ENCODE measurements at places on chromosomes 6 and 20.

- no peak for DNase-seq
Observed at GRCh38 chr20:62764156-62764935, 31.9 kb upstream of the MRGBP start.

DNA sequence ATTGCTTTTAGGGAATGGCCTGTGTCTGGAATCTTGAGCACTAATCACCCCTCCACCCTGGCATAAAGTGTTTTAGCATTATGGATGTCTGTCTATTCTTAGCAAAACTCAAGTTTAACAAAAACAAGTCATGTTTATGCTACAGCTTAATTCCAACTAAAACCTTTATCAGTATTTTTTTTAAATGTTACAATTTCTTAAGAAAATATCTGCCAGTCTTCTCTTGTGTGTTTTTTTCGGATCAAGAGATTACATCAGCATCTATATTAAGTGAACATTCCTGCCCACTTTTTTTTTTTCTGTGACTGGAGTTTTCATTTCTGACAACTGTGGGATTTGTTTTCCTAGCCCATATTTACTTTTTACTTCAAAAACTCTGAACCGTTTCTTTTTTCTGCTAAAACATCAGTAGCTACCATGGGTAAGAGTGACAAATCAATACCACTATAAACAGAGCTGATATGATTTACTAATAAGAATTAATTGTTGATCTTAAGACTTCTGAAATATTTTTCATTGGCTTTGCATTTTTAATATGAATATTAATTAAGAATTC, 94.3 kb downstream of the EDN1 start:
- DNase-seq, result no peak

DNA sequence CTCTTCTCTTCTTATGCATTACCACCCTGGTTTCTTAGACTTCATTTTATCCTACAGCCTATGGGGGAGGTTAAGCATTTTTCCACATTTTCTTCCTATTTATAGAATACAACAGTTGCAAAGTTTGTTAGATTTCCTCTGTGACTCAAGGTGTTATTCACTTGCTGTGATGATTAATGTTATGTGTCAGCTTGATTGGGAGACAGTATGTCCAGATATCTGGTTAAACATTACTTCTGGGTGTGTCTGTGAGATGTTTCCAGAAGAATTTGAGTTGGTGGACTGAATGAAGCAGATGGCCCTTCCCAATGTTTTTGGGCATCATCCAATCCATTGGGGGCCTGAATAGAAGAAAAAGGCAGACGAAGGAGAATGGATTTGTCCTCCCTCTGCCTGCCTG, 131.3 kb downstream of the C6orf118 start:
- no peak for DNase-seq

GRCh38 chr20:46557231-46557956, 6.9 kb upstream of the OCSTAMP start:
- no peak for DNase-seq

GRCh38 chr6:138507977-138508675, 8.8 kb upstream of the NHSL1 start:
- no peak for DNase-seq

- DNase-seq, result no peak
Observed at GRCh38 chr20:17456279-17456678, 74.9 kb downstream of the BFSP1 start.

GRCh38 chr20:57198132-57199072, 68.0 kb downstream of the BMP7 start:
- no peak for DNase-seq

DNA sequence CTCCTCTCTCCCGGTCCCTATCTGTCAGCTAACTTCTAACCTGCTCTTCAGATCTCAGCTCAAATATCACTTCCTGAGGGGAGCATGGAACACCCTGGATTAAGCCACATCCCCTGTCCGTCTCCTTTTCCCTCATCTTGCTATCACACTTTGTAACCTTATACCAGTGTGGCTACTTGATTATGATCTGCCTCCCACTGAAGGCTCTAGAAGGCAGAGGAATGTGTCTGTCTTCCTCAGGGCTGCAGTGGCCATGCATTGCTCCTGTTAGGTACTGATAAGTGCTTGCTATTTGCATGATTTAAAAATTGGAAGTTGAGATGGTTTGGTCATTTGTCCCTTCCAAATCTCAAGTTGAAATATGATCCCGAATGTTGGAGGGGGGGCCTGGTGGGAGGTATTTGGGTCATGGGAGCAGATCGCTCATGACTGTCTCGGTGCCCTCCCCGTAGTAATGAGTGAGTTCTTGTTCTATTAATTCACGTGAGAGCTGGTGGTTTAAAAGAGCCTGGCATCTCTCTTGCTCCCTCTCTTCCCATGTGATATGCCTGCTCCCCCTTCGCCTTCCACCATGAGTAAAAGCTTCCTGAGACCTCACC, 71.4 kb downstream of the PLCB4 start:
- DNase-seq, result no peak

GRCh38 chr6:21420926-21421325, 172.6 kb upstream of the SOX4 start:
- no peak for DNase-seq

DNA sequence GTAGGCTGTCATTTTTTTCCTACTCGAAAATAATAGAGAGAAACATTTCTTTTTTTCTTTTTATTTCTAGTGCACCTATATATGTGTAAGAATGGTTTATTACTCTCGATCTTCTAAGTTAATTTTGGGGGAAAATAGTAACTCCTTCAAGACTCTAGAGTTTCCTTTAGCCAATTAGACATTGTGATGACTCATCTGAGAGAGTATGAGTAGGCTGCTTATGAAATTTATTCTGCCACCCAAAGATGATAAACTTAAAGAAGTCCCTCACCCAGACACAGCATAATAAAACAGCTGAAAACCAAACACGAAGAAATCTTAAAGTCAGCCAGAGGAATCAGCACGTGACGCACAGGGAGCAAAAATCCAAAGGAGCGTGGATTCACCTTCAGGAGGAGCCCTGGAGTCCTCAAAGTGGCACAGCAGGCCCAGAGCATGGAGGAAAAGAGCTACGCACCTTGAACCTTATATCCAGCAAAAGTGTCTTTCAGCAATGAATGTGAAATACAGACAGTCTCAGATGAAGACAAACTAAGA, 81.9 kb downstream of the ERMARD start:
- no peak for DNase-seq

DNA sequence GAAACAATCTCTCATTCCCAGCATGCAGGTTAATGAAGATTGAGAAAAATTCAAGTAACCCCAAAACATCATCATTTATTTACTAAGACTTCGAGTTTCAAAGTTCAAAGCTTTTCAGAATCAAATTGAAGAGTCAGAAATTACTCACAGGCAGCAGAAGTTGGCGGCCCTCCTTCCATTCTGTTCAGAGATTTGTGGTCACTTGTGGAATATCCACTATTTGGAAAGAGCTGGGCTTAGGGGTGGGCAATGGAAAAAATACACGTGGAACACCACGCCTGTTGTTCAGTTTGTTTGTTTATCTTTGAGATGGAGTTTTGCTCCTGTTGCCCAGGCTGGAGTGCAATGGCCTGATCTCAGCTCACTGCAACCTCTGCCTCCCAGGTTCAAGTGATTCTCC, 108.6 kb upstream of the NAA20 start:
- no peak for DNase-seq

DNA sequence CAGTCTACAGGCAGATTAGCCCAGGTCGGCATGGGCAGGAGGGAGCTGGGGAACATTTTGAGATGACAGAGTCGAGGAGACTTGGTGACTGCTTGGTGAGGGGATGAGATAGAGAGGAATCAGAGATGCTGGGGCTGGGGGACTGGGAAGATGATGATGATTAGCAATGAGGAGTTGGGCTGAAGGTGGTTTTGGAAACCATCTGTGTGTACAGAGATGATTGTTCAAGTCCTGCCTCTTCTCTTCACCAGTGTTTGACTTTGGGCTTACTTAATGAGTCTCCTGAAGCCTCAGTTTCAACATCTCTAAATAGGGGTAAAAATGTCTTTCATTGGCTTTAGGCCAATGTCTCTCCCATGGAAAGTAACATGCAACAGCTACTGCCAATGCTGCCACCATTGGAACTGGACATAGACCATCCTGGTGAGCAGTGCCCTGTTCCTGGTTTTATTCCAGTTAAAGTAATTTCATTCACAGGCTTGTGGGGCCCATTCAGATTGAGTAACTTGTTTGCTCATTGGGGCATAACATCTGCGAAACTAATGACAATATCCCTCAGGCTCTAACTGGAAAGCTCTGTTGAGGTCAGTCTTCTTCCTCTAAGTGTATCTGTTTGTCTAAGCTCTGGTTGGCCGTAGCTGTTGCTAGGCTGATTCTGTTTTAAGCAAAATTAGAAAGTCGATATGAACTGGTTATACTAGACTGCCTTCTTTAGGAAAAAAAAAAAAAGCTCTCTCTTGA, 99.1 kb downstream of the ARMC2 start:
- DNase-seq, result no peak

DNA sequence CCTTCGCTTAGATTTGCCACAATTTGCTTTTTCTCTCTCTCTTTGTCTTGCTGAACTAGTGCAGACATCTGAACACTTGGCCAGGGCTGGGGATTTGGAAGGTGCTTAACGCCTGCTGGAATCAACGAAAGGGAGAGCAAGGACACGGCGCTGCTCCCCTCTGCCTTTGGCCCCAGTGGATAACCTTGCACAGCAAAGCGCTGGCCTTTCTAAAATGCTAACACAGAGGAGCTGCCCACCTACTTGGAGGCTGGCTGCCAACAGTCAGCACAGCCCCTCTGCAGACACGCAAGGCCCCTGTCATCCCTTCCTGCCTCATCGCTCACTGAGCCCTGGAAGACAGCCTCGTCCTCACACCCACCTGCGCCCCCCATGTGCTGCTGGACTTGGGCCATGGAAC, 37.5 kb downstream of the C20orf203 start:
- DNase-seq, result no peak

- no peak for DNase-seq
Observed at GRCh38 chr6:87846434-87846833, 144.4 kb upstream of the AKIRIN2 start.

GRCh38 chr6:107401573-107401972, 57.8 kb downstream of the PDSS2 start:
- no peak for DNase-seq

GRCh38 chr6:154605178-154605881, 94.8 kb upstream of the CNKSR3 start:
- DNase-seq, result no peak

DNA sequence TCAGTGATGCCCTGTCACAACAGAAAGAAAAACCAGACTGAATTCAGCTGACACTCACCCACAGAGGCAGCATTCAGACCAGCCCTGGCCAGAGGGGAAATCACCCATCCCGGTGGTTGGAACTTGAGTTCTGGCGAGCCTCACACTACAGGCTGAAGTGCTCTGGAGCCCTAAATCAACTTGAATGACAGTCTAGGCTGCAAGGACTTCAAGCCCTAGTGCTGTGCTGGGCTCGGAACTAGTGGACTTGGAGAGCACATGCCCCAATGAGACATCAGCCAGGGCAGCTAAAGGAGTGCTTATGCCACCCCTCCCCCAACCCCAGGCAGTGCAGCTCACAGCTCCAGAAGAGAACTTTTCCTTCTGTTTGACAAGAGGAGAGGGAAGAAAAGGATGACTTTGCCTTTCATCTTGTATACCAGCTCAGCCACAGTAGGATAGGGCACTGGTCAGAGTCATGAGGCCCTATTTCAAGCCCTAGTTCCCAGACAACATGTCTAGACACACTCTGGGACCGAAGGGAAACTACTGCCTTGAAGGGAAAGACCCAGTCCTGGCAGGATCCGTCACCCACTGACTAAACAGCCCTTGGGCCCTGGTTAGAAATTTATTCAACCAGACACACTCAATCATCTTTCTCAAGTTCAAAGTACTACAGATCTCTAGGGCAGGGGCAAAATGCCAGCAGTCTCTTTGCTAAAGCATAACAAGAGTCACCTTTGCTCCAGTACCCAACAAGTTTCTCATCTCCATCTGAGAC, 43.2 kb upstream of the PNRC1 start:
- DNase-seq, result no peak

GRCh38 chr6:90409700-90410099, 113.1 kb upstream of the BACH2 start:
- no peak for DNase-seq

- DNase-seq, result no peak
Observed at GRCh38 chr20:12014276-12014675, 96.6 kb downstream of the BTBD3 start.

DNA sequence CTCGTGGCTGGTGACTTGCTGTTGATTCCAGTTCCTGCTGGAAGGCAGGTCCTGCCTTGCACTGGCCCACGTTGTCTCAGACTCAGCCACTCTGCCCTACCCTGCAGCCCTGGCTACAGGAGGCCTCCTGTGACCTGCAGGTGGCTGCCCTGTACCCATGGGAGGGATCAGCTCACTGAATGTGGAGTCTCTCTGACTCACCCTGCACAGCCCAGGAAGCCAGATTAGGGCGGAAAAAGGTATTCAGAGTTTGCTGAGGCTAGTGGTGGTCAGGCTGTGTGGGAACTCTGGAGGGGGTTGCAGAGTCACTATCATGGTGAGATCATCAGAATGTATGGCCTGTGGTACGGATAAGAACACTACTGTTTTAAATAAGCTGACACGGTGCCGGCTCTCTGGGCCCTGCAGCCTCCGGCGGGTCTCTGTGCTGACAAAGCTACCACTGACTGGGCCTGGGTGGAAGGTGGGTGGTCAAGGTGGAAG, 24.7 kb upstream of the PYGB start:
- DNase-seq, result no peak

- DNase-seq, result no peak
Observed at GRCh38 chr6:12138381-12138780, 126.3 kb downstream of the HIVEP1 start.

DNA sequence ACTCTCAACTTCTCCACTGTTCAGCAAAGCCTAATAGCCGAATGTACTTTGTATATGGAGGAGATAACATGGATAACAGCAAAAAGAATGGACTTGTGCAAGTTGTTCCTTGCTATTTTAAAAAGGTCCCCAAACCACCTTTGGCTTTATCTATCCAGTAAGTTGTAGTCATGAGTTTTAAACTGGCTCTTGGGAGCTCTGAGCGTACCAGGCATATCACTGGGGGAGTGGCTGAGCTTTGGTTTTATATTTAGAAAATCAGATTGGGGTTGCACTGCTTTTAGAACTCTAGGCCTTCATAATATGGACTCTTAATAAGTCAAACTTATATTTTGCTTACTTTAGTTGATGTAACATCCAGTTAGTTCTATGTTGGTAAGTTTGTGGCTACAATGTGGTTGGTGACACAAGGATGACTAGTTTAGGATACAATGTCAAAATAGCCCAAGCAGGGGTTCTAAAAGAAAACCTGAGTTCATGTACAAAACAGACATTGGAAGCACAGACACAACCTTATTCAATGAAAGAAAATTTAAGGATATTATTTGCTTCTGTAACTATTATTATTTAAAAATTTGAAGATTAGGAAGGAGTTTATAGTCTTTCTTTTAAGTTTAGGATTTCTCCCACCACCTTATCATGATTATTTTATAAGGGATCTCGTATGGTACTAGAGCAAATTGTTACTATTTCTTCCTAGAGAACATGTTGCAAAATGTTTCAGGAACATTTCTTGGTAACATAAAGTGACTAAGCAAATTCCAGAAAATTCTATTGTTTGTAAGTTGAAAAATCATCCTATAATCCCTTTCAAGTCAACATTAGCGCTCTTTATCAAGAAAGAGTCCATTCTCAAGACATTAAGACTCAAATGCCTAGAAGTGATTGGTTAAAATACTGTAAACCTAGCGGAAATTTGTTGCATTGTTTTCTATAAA, 165.8 kb upstream of the SUPT3H start:
- no peak for DNase-seq

GRCh38 chr6:88165087-88165843, 882 bp downstream of the CNR1 start:
- no peak for DNase-seq

- DNase-seq, result no peak
Observed at GRCh38 chr6:44441091-44441855, 53.8 kb downstream of the CDC5L start.

GRCh38 chr6:121242386-121242785, 91.9 kb downstream of the TBC1D32 start:
- DNase-seq, result no peak

Measured in hematopoietic multipotent progenitor cell treated with erythropoietin and hydrocortisone succinate and interleukin-3 and kit ligand, for 15 days (in vitro differentiated cells).